T-helper 9 cell (primary cell): ENCODE measurements at places on chromosomes 7 and 10.

- DNase-seq = no peak
These were observed 204.9 kb upstream of the PTER start for GRCh38 chr10:16231734-16232435.

DNA sequence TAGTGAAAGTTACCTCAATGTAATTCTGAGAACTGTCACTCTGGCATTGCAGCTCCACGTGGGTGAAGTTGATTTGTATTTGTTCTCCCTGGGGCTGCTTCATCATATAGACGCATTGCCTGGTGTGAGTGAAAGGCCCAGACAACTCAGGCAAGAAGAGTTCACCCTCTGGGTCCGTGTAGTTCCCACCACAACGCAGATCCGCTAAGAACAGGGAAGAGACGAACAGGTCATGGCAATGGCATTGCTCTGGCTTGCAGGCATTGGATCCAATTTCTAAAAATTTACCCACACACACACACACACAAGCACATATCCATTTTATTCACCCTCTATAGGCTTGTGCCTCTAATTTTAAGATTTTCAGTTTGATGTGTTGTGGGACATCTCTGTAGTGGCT lies 45.4 kb downstream of the CUBN start:
- DNase-seq = no peak

DNA sequence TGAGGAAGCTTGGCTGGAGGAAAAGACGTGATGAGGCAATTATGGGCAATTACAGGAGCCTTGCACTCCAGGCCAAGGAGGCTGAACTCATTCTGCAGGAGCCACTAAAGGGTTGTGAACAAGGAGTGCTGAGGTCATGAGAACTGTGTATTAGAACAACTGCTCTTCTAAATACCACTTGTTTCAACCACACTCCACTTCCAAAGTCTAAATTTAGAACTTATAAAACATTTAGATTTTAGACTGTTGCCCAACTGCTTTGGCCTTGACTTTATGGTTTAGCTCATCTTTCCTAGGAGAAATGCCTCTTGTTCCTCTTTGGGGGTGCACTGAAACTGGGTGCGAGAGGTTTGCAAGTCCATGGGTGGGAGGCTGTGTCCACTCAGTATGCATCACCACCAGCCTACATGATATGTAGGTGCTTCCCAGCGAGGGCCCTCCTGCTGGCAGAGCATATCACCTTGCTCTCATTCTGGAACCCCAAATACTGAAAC lies 199.7 kb upstream of the AOAH start:
- no peak for DNase-seq

DNA sequence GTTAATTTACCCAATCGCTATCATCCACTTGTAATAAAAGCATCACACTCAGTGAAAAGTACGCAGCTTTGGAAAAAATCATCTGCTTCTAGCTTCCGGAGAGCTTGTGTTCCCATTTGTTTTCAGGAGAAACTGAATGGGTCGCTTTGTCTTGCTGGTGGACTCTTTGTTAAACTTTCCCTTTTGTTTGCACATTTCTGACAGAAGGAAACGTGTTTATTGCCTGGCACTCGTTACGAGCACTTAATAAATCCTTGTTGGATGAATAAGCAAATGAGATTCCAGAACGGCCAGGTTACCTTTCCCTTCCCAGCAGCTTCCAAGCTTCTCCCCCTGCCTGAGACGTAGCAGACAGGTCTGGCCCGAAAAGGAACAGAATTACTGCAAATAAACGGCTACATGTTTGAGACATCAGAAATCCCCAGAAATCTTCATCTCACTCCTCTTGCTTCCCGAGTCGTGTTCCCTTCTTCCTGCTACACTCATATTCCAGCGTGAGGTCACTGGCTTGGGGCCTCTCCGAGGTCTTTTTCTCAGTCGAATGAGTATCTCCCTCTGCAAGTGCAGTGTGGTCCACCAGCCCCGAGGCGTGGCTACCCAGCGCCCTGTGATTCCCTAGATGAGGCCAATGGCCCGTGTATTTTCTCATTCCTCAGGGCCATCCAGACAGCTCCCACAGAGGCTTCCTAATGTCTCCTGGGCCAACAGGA lies 167.2 kb downstream of the FRMD4A start:
- no peak for DNase-seq

DNA sequence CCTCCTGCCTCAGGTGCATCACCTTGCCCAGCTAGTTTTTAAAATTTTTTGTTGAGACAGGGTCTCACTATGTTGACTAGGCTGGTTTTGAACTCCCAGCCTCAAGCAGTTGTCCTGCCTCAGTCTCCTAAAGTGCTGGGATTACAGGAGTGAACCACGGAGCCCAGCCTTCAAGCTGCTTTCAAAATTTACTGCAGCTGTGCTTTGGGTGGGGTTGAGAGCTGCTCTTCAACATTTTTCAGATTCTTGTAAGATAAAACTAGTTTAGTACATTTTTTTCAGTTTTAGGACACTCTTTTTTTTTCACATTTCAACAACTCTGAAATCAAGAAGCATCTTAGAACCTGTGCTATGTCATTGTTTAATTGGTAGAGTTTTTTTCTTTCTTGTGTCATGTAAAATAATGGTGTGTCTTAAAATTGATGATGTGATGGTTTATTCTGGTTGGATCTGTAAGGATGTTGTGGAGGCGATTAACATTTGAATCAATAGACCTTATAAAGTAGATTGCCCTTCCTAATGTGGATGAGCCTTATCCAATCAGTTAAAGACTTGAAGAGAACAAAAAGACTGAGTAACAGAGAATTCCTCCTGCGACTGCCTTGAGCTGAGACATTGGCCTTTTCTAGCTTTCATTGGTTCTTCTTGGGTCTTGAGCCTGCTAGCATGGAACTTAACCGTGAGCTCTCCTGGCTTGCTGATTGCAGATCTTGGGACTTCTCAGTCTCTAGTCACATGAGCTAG lies 13.5 kb downstream of the PLEKHA8 start:
- DNase-seq = no peak

DNA sequence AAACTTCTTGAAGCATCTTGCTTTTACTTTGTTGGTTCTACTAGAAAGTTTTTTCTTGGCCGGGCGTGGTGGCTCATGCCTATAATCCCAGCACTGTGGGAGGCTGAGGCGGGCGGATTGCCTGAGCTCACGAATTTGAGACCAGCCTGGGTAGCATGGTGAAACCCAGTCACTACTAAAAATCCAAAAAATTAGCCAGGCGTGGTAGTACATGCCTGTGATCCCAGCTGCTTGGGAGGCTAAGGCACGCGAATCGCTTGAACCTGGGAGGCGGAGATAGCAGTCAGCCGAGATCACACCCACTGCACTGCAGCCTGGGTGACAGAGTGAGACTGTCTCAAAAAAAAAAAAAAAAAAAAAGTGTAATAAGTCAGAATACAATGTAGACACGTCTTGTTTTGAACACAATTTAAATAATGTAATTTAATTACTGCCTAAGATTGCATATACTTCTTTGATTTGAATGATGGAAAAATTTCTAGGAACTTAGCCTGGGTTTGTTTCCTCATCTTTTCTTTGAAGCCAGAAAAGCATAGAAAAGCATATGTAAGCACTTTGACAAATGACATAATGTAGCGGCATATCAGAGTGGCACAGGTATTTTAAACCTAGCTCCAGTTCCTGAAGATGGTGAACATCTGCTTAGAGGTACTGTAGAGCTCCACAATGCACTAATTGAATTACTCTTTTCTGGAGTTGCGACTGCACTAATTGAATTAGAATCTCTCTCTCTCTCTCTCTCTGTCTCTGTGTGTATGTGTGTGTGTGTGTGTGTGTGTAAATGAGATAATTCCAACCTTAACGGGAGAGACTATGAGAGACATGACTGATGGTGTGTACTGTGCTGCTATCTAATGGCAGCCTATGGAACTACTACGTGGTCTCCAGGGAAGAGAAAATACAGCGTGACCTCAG lies 87.8 kb downstream of the BTRC start:
- no peak for DNase-seq

DNA sequence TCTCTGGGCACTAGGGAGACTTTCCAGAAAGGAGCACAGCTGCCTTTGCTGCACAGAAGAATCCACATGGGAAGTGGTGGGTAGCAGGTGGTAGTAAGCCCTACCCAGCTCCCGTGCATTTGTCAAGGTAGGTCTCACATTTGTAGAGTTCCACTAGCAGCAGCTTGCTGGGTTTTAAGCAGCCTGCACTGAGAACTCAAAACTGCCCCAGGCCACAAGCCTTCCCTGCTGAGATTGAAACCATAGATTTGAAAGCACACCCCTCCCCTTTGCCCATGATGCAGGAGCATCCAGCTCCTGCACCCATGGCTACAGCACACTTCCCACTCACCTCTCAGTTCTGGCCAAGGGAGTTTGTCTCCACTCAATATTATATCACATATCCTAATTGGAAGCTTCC lies 604.5 kb upstream of the STEAP1 start:
- DNase-seq = no peak

- DNase-seq = no peak
These were observed 9.7 kb downstream of the DRGX start for GRCh38 chr10:49385939-49386922.

GRCh38 chr10:131766096-131766495 lies 134.7 kb upstream of the PPP2R2D start:
- no peak for DNase-seq

DNA sequence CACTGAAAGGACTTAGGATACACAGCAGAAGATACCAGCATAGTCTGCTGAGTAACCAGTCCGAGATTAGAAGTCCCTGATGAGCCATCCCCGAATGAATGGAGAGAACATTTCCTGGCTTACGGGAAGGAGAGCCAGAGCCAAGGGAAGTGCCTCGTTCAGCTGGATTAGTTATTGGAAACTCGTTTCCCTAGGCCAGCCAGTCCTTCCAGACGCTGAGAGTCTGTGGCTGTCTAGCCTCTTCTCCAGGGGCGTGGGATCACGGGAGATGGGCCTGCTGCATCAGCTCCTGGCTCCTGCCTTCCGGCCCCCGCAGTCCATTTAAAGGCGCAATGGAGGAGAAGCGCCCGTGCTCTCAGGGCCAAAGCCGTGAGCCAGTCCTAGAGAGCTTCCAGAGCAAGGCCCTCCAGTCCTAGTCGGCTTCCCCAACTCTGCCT lies 712.8 kb downstream of the PARD3 start:
- no peak for DNase-seq

GRCh38 chr7:18003286-18003994 lies 24.2 kb downstream of the PRPS1L1 start:
- no peak for DNase-seq

DNA sequence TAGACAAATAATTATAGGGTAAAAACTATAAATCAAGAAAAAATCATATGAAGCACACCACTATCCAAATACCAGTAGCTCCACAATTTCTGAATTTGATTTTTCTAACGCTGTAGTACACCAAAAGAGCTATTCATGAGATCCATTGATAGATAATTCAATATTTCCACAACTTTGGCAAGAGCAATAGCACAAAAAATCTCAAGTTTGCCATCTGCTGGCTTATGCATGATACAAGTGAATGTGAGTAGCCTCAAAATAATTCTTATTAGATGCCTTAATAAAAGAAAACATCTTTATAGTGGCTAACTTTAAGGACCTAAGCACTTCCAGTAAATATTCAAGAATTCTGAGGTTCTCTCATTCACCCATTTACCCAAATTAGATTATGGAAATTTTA lies 2.2 kb upstream of the TMEM196 start:
- no peak for DNase-seq

- no peak for DNase-seq
These were observed 668 bp downstream of the GPR37 start for GRCh38 chr7:124764847-124765400.

DNA sequence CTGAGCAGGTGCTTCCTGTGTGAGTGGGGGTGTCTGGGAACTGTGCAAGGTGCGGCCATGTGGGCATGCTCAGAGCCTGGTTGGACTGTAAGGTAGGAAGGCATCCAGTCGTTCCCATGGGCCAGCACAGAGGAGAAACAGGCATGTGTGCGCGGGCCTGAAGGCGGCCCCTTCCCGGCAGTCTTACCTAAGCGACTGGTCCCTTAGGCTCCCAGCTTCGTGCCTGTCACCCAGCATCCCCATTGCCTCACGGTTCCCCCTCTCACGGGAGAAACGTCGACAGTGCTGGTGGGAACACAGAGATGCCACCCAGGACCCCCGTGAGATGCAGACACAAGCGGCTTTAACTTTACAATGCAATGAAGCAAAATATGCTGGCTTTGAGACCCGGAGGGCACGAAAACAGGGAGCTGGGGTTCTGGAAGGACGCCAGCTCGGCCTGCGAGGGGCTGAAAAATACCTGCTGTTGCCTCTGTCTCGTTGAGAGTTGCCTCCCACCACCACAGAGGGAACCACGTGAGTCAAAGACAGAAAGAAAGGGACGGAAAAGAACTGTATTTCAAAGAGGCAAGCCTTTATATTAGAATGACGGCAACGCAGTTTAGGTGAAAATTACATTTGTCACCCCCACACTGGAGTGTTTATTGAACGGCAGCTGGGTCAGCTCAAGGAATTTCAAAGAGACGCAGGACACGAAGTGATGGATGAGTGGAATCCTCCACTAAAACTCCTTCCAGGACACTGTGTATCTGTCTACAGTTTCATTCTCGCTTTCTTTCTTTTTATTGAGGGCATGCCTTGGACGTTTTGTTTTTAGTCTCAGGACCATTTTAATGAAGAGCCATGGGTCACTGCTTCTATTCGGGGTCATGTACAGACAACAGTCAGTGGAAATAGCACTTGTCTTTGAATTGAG lies 128.4 kb downstream of the DNAJB6 start:
- no peak for DNase-seq

DNA sequence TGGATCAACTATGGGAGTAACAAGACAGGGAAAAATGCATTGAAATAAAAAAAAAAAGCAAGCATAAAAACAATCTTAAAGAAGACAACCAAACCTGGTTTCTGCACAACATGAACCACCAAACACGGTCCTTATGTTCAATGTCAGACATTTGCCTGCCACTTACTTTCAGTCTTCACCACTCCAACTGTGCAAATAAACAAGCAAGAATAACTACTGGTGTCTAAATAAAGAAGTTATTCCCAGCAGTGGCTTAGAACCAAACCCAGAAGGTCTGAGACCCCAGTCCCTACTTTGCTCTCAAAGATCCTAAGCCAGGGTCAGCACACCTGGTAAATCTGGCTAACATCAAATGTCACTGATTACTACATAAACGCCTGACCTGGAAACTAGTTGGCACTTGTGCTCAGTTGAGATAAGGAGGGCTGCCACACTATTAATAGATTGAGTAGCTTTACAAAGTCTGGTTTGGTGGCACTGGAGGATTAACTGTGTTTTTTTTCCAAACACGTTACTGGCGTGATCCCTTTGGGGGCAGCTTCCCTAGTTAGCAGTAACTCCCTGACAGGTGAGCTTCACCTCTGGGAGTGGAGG lies 62.7 kb upstream of the ABLIM1 start:
- DNase-seq = no peak

DNA sequence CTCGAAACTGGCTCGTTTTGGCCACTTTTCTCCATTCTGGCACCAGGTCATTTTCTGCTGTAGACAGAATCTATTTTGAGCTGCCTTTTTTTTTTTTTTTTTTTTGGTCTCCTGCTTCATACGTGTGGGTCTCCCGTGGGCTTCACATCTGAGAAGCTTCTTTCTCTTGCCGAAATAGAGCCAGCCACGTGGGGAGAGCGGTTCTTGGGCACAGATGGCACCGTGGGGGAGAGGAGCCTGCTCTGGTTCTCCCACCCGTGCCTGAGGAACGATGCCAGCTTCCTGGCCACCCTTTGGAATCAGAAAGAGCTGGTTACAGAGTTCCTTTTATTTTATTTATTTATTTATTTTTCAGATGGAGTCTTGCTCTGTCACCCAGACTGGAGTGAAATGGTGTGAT lies 48.7 kb upstream of the OCM2 start:
- DNase-seq = no peak
